ENCODE measurements at places on chromosomes 7 and 10.

- no peak for DNase-seq
These were observed 411.3 kb upstream of the SEMA3C start for GRCh38 chr7:81330108-81330507.

- DNase-seq, result no peak
These were observed 124.3 kb downstream of the KLF6 start for GRCh38 chr10:3660753-3661152.

- no peak for DNase-seq
These were observed 61.0 kb downstream of the MEOX2 start for GRCh38 chr7:15625466-15625865.

DNA sequence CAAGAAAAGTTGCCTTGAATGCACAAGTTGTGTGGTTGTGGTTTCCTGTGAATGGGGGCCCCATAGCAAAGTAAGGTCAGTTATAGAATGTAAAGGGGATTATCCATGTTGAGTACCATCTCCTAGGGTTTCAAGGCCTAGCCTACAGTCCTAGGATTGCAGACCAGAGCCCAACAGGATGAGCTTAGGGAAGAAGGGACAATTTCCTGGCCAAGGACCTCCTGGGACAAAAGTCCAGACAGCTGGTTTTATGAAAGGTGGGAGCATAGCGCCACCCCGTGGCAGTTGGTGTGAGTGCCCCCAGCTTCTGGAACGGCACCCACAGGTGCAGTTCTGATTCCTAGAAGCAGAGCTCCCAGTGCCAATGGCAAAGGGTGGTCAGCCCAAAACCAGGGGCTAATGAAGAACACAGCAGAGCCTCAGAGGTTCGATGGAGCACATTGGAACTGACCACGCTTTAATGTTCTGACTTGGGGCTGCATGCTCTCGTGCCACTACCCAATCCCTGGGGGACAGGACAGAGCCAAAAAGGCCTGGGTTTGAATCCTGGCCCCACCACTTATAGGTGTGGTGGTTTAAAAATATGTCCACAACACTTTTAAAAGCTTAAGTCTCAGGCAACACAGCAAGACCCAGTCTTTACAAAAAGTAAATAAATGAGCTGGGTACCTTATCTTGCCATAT lies 25.8 kb upstream of the TMEM120A start:
- DNase-seq, result peak; percentile 49

DNA sequence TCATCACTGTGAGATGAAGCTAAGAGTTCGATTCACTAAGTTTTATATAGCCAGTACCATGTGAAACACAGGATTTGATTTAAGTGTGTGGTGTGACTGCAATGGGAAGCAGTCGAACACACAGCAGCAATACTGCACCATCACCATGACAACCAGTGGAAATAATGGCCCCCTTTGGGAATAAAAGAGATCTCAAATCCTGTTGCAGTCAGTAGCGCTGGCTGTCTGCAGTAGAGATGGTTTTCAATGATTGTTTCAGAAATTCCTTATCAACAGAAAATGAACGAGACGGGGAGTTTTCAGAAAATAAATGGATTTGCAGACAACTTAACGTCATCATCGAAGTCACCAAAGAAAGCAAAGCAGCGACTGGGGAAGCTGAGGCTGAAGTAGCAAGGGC lies 91.0 kb downstream of the PTPRE start:
- no peak for DNase-seq

GRCh38 chr7:34759477-34760125 lies 101.6 kb downstream of the NPSR1 start:
- no peak for DNase-seq

GRCh38 chr7:102012941-102013461 lies 195.6 kb downstream of the CUX1 start:
- DNase-seq, result no peak

- no peak for DNase-seq
These were observed 324.1 kb downstream of the ADARB2 start for GRCh38 chr10:1413256-1413655.

GRCh38 chr10:5589661-5590511 lies 65.1 kb downstream of the CALML3 start:
- DNase-seq, result no peak

GRCh38 chr7:95527033-95527775 lies 41.5 kb downstream of the ASB4 start:
- peak; percentile 59 for DNase-seq

DNA sequence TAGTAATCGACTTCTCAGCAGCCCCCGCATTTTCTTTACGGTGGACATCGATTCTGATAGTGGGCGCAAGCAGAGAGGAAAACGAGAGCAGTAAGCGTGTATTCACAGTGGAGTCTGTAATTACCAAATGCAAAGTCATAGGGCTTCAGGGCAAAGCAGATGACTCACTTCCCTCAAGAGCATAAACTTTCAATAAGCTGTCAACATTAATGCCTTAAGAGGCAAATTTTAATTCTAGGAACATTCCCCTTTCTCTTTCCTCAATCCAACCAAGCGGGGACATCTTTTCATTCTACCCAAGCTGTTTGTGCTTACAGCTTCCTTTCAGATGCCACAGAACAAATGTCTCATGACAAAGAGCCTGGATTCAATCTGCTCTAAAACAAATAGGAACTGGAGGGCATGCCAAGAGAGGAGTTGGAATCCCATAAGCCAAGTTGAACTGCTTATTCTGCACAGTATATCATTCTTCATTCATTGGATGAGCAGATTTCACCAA lies 48.6 kb downstream of the MALSU1 start:
- DNase-seq, result peak; percentile 36

DNA sequence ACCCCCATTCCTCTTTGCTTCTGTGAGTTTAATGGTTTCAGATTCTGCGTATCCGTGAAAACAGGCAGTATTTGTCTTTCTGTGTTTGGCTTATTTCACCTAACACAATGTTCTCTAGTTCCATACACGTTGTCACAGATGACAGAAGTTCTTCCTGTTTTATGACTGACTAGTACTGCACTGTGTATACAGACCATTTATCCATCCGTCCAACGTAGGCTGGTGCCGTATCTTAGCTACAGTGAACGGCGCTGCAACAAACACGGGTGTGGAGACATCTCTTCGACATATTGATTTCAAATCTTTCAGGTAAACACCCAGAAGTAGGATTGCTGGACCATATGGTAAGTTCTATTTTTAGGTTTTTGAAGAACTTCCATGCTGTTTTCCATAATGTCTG lies 181.7 kb downstream of the PARD3 start:
- no peak for DNase-seq

DNA sequence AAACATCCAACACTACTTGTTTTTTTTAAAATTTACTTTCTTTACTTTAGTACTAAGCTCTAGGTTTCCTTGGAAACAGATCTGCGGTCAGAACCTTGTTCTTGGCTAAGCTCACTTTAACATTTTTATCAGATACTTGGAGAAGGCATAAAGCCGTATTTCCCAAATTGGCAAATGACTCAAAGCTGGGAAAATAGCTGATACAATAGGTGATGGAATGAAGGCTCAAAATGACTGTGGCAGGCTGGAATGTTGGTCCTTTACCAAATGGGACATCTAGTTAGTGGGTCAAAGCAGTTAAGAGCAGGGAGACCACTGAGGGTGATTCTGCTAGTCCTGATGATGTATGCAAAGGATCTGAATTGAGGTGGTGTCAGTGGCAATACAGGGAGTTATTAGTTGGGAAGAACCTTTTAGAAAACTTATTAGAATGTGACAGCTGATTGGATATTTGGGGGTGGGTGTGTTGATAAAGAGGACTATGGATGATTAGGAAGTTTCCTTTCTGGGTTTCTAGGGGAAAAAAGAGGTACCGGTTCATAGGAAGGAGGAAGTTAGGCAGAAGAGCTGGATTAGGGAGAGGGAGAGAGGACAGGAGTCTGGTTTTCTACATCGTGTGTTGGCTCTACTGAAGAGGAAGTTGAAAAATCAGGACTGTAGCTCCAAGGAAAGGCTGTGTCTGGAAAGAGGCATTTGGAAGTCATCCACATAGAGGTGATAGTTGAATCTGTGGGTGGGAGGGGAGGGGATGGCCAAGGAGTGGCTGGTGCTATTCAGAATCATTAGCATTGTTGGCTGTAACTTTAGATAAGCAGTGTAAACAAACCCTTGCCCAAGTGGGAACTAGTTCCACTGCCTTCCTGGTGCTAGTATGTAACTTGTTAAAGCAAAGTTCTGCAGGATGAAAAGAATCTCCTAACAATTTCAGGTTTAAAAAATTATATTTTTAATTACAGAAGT lies 13.1 kb downstream of the PLCE1 start:
- no peak for DNase-seq

DNA sequence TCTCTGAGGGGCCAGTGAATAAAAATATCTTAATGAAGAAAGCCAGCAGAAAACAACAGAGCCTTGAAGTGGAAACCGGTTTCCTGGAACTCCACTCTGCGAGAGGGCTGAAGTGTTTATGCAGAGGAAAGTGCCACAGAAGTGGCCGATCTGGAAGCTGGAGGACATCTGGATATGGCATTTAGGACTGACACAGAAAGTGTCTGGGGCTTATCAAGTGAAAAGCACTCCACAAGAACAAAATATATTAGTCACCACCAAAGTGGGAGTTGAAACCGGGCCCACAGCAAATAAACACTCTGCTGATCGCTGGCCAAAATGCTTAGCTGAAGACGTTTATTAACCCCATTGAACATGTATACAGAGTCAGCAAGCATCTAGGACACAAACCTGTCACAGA lies 7.8 kb downstream of the NOD1 start:
- DNase-seq, result no peak

DNA sequence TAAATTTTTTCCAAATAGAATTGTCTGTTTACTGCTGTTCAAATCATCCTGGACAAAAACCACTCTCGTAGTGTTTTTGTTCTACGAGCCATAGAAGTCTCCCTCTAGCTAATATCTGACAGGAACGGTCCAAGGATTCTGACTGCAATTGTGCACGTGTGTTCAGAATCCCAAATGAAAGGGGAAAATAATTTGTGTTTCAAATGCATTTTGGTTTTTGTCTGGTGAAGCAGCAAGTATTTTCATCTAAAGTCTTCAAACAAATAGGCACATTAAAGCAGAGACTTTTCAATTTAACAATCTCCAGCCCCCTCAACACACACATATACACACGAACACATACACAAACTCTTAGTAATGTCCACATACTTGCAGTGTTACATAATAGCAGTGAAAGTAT lies 475 bp downstream of the NEUROD6 start:
- DNase-seq, result no peak

- no peak for DNase-seq
These were observed 11.3 kb upstream of the ATXN7L1 start for GRCh38 chr7:105887569-105888189.

DNA sequence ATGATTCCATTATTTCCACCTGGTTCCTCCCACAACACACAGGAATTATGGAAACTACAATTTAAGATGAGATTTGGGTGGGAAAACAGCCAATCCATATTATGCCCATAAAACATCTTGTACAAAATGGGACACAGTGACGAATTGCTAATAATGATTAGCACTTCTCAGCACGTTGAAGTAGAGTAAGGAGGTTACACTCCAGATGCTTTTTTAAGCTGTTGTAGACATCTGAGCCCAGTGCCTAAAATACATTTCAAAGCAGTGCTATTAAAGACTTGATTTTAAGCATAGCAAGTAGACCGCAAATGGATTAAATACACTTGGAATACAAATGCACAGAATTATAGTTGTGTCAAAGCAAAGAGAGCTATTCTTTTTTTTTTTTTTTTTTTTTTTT lies 105.9 kb downstream of the AASS start:
- no peak for DNase-seq

DNA sequence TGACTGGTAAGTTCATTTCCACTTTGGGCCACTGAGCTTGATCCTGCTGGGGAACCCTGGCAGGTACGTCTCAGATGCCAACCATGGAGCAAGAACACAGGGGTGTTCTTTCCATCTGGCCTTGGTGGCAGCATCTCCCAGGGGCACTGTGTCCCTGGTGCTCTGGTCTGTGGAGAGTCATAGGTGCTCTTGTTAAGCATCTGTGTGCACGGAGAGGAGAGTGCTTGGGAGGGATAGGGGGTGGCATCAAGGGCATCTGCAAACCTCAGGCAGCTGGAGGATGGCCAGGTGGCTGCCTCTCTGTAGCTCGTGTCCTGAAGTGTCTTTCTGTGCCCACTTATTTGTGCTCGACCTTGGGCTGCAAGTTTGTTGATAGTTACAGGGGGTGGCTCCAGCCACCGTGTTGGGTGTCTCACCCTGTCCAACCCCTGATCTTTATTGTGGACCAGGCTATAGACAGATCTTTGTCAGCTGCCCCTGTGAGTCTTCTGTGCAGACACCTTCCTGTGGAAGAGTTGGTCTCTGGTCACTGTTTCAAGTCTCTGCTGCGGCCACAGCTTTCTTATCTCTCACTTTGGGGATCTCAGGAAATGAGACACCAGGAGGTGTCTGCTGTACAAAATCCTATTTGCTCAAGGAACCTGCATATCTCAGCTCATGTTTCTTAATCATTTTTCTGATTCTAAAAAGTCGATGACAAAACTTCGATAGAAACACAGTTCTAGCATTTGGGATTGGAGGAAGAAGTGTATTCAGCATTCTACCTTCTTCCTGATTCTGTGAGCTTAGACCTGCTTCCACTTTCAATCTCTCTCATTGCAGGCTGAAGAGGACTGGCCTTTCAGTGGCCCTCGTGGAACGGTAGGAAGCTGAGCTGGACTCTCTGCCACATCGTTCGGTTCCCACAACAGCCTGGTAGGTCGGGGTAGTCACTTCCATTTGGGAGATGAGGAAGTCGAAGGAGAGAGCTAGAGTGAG lies 17.2 kb upstream of the GIMAP8 start:
- no peak for DNase-seq

DNA sequence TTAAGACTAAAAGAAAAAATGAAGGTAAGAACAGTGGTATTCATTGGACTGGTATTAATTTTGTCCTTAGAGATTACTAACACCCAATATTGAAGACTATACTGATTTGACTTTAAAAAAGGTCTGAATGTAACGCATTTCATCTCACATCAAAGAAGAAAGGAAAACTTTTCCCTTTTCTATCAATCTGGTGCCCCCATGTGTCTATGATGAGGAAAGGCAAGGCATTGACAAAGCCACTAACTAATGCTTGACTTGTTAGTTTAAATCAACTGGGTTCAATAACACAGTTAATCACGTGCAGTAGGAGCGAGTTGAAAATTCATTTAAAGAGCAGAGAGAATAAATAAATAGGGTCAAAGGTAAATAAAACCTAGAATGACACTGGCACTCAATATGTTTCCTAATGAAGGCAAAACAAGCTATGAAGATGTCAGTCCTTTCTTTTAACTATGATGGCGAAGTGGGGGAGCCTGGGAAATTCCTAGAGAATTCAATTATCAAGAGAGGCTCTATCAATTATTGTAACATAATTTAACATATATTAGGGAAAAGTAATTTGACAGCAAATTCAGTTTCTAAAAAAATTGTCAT lies 180.9 kb downstream of the ANK3 start:
- no peak for DNase-seq

- no peak for DNase-seq
These were observed 1055.3 kb downstream of the REEP3 start for GRCh38 chr10:64576497-64576896.
